ENCODE measurements at places on chromosomes 11 and 22. TPM values are rescaled to one million over a fixed set of nuclear protein-coding genes. Genes with fewer than 3 reads are reported as not detected.

DNA sequence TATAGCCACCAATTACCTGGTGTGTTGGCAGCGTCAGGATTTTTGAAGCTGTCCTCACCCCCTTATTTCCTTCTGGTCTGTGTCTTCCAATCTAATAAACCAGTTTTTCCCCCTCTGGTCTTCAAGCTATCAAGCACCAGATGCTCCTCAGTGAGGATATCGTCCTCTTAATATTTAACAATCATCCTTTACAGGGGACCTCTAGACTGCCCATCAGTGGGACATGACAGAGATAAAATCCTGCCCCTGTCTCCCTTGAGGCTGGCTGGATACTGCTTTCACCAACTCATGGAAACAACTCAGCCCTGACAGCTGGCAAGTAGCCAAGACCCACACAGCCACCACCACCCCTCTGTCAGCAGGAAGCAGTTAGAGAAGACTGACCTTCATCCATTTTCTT is 421.0 kb upstream of the API5 start:
- no peaks in the 10 kb centered on the region for H3K4me1 ChIP-seq
- H3K4me3 ChIP-seq: no peak overlapping the region
- no peak overlapping the region for H3K27ac ChIP-seq
- H3K36me3 ChIP-seq: no peaks in the 10 kb centered on the region
- DNase-seq: no peak

DNA sequence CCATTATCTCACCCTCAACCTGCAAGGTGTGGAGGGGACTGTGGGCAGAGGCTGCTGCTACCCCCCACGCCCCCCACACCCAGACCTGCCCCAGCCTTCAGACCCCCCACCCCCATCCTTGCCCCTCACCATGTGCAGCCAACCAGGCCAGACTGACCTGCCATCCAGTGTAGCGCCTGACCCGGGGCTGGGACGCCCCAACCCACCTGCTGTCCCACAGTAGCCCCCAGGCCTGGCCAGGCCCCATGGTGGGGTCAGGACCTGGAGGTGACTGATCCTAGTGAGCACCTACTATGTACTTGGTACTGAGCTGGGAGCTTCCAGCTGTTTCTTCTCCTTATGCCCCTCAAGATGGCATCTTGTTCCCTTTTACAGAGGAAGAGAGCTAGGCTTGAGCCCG is 113.1 kb downstream of the CACNA1I start:
- no peaks in the 10 kb centered on the region for H3K27me3 ChIP-seq
- H3K27ac ChIP-seq: no peak overlapping the region
- no peaks in the 10 kb centered on the region for H3K4me1 ChIP-seq
- no peak for DNase-seq
- no peak overlapping the region for H3K4me3 ChIP-seq
- no peaks in the 10 kb centered on the region for H3K36me3 ChIP-seq

The BARX2 gene
- total RNA-seq: not detected

- no peaks in the 10 kb centered on the region for H3K36me3 ChIP-seq
- H3K4me3 ChIP-seq: no peak overlapping the region
- no peak for DNase-seq
These were observed 29.0 kb downstream of the NECTIN1 start for GRCh38 chr11:119700030-119700429.

GRCh38 chr11:112023104-112023503 is 2.1 kb upstream of the DLAT start:
- H3K36me3 ChIP-seq: no peaks in the 10 kb centered on the region
- H3K4me1 ChIP-seq: peaks cover 11% of the 10 kb centered on the region
- H3K4me3 ChIP-seq: no peak overlapping the region
- no peaks in the 10 kb centered on the region for H3K27me3 ChIP-seq
- no peak for DNase-seq
- H3K27ac ChIP-seq: no peak overlapping the region

The P2RX6 gene
- 0.35 TPM for total RNA-seq

The RAB30 gene
- 15.7 TPM for total RNA-seq

DNA sequence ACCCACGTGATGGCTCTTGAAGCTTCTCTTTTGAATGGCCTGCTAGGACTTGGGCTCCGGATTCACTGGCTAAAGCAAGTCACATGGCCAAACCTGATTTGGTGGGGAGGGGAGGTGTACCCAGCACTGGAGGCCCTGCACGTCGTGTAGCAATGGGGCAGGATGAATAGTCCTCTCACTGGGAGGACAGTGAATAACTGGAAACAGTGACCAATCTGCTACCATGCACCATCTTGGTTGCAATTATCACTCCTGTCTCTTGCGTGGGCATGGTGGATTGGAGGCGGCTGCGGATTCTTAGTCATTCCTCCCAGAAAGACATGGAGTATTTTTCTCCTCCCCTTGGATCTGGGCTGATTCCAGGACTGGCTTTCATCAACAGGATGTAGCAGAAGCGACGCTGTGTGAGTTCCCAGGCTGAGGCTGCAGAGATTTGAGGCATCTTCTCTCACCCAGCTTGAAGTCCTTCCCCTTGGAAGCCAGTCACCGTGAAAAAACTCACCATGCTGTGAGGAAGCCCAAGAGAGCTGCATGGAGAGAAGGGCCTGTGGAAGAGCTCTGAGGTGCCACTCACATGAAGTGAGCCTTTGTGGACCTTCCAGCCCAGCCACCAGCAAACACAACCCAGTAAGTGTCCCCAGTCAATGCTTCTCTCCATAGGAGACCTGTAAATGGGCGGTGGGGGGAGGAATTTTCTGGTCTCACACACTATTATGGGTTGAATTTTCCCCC is 70.4 kb downstream of the IGLL1 start:
- no peak overlapping the region for H3K27ac ChIP-seq
- no peaks in the 10 kb centered on the region for H3K4me1 ChIP-seq
- H3K36me3 ChIP-seq: no peaks in the 10 kb centered on the region
- no peak for DNase-seq

DNA sequence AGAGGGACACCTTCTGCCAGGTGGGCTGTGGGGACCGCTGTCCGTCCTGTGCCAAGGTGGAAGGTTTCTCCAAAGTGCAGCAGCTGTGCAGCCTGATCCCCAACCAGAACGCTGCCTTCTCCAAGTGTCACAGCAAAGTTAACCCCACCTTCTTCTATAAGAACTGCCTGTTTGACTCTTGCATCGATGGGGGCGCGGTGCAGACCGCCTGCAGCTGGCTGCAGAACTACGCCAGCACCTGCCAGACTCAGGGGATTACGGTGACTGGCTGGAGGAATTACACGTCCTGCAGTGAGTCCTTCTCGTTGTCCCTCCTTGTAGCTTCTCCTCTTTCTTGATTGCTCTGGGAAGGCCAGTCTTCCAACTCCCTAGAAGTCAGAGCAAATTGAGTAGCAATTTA is 44.8 kb downstream of the TECTA start:
- H3K4me3 ChIP-seq: no peak overlapping the region
- H3K4me1 ChIP-seq: no peaks in the 10 kb centered on the region
- no peaks in the 10 kb centered on the region for H3K27me3 ChIP-seq
- no peaks in the 10 kb centered on the region for H3K36me3 ChIP-seq
- DNase-seq: no peak

The P2RY6 gene
- 0.24 TPM for total RNA-seq

GRCh38 chr11:63816166-63816565 is 2.9 kb downstream of the SPINDOC start:
- no peak overlapping the region for H3K4me3 ChIP-seq
- no peaks in the 10 kb centered on the region for H3K27me3 ChIP-seq
- H3K36me3 ChIP-seq: peaks cover under 1% of the 10 kb centered on the region
- H3K4me1 ChIP-seq: peaks cover 14% of the 10 kb centered on the region

DNA sequence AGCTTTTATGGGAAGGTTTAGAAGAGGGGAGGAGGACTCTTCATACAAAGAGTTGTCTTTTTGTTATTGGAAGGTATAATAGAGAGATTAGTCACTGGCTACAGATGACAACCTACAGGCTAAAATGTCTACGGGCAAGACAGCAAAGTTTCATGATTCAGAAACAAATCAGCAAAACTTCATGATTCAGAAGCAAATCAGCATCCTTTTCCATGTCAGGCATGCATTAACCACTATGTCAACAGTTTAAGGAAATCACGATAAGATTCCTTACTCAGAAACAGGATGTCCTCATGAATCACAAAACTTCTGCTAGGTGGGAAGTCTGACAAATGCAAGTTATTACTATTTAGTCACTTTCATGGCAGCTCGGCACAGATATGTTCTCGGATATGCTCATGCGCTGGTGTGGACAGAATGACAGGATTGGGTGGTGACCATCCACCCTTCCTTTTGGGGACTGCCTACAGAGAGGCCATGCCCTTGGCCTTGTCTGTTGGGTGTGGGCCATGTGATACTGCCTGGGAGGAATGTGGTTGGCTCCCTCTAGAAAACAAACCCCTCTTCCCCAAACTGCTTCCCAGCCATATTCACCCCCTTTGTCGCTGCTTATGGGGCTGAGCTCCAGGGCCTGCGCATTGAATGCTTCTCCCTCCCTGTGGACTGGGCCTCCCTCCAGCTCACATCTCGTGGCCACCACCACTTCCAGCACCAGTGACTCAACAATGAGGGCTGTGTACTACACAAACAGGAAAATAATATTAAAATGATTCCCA is 10.1 kb downstream of the C11orf91 start:
- H3K4me1 ChIP-seq: no peaks in the 10 kb centered on the region
- no peaks in the 10 kb centered on the region for H3K36me3 ChIP-seq
- no peak overlapping the region for H3K4me3 ChIP-seq
- H3K27ac ChIP-seq: no peak overlapping the region
- no peak for DNase-seq

GRCh38 chr11:72724851-72725723 is 27.1 kb downstream of the ARAP1 start:
- H3K4me1 ChIP-seq: peaks cover 34% of the 10 kb centered on the region
- H3K27ac ChIP-seq: peak overlapping the region; percentile 29
- no peak overlapping the region for H3K4me3 ChIP-seq
- peak; percentile 85 for DNase-seq
- H3K27me3 ChIP-seq: no peaks in the 10 kb centered on the region
- peaks cover 5% of the 10 kb centered on the region for H3K36me3 ChIP-seq

The MRGPRX3 gene
- not detected for total RNA-seq

The IFITM10 gene
- 0.95 TPM for total RNA-seq

DNA sequence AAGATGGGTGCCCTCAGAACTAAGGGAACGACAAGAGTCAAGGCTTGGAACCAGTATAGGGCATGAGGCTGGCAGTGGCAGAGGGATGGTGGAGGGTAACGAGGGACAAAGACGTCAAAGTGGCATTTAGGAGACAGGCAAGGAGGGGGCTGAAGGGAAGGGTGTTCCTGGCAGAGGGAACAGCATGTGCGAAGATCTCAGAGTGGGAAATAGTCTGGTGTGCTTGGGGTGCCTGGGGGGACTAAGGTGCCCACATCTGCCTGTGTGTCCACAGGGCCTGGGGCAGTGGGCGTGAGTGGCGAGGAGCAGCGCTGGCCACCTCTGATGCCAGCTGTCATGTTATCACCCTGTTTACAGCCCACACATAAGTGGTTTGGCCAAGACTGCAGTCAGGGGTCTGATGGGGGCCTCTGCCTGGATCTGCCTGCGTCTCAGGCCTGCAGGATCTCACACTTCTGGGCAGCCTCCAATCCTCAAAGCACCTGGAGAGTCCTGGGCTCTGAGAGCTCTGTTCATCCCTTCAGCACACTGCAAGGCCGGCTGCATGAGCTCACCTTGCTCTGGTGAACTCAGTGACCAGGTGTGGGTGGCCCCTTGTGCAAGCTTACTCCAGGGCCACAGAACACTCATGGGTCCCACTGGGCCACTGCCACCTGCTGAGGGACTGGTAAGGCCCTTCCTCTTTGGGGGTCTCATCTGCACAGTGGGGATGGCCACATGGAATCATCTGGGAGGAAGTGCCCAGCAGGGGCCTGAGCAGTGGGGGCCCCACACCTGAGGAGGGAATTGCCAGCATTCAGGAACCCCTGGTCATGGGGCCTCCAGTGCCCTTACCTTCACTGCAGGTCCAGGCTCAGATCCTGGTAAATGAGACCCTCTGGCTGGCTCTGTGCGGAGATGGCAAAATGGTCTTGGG is 89.7 kb upstream of the SHISAL1 start:
- no peaks in the 10 kb centered on the region for H3K27me3 ChIP-seq
- DNase-seq: no peak
- H3K27ac ChIP-seq: no peak overlapping the region
- no peaks in the 10 kb centered on the region for H3K4me1 ChIP-seq
- H3K36me3 ChIP-seq: no peaks in the 10 kb centered on the region

DNA sequence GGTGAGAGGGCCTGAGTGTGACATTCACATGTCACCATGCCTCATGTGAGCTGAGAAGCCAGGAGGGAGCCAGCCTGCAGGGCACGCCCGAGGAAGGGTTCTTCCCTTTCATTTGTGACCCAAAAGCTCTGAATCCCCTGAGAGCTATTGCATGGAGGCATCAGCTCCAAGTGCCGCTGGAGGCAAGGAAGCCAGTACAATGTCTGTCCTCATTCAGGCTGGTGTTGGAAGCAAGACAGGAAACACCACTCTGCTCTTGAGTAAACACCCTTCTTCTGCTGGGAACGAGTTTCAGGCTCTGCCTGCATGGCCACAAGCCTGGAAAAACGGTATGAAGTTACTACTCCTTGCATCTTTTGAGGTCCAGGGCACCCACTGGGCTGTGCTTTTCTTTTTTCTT is 83.8 kb upstream of the LARGE1 start:
- no peak overlapping the region for H3K27ac ChIP-seq

DNA sequence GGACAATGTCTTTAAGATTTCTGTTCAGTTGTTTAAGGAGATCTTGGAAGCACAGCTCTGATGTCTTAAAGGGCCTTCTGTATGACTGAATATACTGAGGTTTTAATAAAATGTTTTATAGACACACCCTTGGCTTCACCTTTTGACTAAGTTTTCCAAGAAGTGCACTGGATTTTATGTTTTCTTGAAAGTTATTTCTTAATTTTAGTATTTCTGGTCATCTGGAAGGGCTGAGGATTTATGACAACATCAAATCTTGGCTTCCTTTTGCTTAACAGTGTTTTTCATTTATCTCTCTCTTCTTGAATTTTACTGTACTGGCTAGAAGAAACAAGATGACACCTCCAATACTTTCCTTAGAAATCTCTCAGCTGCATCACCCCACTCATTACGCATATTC is 2423.4 kb downstream of the LRRC4C start:
- no peak overlapping the region for H3K4me3 ChIP-seq
- H3K36me3 ChIP-seq: no peaks in the 10 kb centered on the region
- H3K27ac ChIP-seq: no peak overlapping the region

The OR52A1 gene
- total RNA-seq: not detected

DNA sequence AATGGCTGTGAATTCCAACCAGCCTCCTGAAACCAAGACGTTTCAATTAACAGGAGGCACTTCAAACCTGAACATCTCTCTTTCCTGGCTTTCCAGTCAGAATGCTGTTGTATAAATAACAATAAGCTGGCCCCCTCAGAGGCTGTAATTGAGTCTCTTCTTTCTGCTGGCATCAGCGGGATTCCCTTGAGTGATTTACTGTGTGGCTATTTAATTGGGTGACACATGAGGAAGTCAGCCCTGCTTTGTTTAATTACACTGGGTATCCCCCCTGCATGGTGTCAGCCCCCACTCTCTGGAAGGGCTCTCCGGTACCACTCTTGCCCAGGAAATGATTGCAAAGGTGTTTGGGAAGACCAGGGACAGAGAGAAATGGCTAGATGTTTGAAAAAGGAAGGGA is 101.6 kb downstream of the NTM start:
- no peak overlapping the region for H3K27ac ChIP-seq
- H3K4me3 ChIP-seq: no peak overlapping the region
- no peaks in the 10 kb centered on the region for H3K36me3 ChIP-seq
- no peaks in the 10 kb centered on the region for H3K4me1 ChIP-seq
- DNase-seq: no peak

Measured in CD8-positive, alpha-beta memory T cell (primary cell).